ENCODE measurements at places on chromosomes 4 and X.

DNA sequence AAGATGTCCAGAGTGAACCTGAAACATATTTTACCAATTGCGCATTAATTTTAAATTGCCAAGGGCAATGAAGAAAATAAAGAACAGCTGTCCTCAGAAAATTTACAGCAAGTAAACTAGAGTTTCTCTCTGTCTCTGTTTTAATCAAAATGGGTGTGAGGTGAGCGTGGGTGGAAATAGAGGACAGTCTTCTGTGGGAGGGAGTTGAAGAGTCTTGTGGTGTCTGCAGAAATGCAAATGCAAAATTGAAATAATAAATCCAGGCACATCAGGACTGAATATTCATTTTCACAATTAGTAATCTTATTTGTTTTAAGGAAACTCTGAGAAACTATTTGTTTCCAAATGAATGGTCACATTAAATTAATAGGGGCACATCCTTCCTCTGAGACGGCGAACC lies 192.0 kb downstream of the ARHGAP10 start:
- no peak for DNase-seq

GRCh38 chr4:109174224-109174953 lies 128.1 kb downstream of the COL25A1 start:
- no peak for DNase-seq

DNA sequence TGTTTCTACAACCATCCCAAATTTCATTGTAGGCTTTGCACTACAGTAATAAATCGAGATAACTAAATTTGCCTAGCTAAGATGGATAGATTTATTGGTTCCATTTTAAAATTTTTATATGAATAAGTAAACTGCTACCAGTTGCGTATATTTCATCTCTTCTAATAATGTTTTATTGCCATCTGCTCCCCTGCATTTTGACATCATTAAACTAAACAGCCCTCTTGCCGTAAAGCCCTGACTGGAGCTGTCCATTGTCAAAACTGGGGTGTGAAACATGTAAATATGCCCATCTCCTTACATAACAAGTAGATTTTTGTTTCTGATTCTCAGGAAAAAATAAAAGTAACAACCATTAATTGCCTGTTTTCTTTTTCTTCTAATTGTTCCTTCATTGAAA lies 130.8 kb upstream of the BMPR1B start:
- no peak for DNase-seq

- no peak for DNase-seq
Measured at GRCh38 chr4:73801692-73802091, 34.8 kb upstream of the CXCL6 start.

GRCh38 chrX:108945883-108946523 lies 209.6 kb upstream of the IRS4 start:
- peak; percentile 31 for DNase-seq

DNA sequence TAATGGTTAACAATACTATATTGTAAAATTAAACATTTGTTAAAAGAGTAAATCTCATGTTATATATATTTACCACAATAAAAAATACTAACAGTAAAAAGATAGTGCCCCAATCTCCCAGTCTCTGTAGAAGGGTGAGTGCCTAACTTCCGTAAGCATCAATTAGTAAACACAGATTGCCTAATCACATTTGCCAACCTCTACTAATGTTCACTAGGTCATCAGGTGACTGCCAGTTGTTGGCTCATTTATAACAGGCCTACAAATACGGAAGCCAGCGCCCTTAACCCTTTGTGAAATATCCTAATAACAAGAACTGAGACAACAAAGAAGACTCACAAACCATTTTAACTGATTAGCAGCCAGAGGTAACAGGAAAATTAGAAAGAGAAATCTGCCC lies 345.1 kb downstream of the INPP4B start:
- DNase-seq = no peak

GRCh38 chr4:78722320-78722719 lies 53.8 kb upstream of the BMP2K start:
- DNase-seq = no peak

GRCh38 chrX:103727115-103727514 lies 16.4 kb downstream of the TMEM31 start:
- no peak for DNase-seq

DNA sequence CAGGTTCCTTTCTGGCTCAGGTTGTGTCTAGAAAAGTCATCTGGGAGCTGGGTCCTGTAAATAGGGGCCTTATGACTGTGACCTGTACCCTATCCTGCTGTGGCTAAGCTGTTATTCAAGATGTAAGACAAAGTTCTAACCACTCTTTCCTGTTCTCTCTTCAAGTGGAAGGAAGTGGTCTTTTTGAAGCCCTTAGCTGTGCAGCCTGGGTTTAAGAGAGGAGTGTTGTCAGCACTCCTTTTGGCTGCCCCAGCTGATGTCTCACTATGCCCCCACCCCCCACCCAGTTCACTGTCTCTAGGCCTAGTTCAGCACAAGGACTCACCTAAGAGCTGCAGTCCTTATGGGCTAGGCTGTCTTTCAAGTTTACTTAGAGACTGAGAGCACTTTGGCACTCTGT lies 1069.5 kb downstream of the FAM133A start:
- DNase-seq = no peak

- DNase-seq = no peak
Measured at GRCh38 chr4:29276150-29276549, 1444.0 kb upstream of the PCDH7 start.

- no peak for DNase-seq
Measured at GRCh38 chr4:101331017-101331416, 16.3 kb downstream of the PPP3CA start.

DNA sequence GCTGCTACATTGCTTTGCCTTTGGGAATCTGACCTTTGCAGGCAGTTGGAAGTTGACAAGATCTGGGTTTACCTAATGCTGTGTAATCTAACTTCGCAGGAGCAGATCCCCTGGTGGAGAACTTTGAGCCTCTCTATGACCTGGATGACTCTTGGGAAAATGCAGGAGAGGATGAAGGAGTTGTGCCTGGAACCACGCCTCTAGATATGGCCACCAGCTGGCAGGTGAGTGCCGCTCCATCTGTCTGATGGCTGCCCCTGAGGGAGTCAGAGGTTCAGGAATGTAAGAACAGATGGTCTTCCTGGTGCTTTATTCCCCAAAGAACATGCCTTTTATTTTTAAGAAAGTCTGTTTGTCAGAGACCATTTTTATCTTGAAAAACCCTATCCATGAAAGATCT lies 109.3 kb downstream of the NFKB1 start:
- DNase-seq = no peak

GRCh38 chr4:47349326-47349725 lies 114.2 kb downstream of the COMMD8 start:
- DNase-seq = no peak

GRCh38 chrX:17372052-17372451 lies 2.9 kb upstream of the NHS start:
- no peak for DNase-seq

DNA sequence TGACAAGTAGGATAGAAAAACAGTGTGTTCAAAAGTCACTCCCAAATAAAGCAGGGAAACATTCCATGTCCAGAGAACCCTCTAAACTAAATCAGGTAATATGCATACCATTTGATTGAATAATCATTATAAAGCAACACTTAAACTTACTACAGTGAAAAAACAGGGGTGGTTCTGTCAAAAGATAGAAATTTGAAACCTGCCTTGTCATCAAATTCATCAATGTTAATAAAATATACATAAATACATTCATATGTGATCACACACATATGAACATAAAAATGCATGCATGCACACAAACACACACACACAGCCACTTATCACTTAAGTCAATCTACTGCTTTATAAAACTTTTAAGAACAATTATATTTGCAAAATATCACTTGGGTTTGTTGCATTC lies 485.8 kb upstream of the TECRL start:
- no peak for DNase-seq
